ENCODE measurements at places on chromosomes 5 and 9. TPM values are rescaled to one million over a fixed set of nuclear protein-coding genes. Genes with fewer than 3 reads are reported as not detected.
A peak's percentile ranks its signal among the peaks of the same experiment; 100 is the strongest.

- H3K27me3 ChIP-seq: no peaks in the 10 kb centered on the region
- peak within 1 kb of the TSS; percentile 39 for H3K27ac ChIP-seq
Measured at GRCh38 chr5:115296124-115297022, at the start of gene CCDC112. CCDC112 (minus strand) TSS chr5:115296654; CDS start chr5:115296543, 111 bp downstream.

TLX3 gene
- not detected for total RNA-seq

- no peaks in the 10 kb centered on the region for H3K4me1 ChIP-seq
- H3K27ac ChIP-seq: no peak overlapping the region
- no peak for DNase-seq
- no peak overlapping the region for H3K4me3 ChIP-seq
- H3K27me3 ChIP-seq: no peaks in the 10 kb centered on the region
- H3K36me3 ChIP-seq: no peaks in the 10 kb centered on the region
Measured at GRCh38 chr5:110884005-110884404, 145.2 kb downstream of the SLC25A46 start.

DNA sequence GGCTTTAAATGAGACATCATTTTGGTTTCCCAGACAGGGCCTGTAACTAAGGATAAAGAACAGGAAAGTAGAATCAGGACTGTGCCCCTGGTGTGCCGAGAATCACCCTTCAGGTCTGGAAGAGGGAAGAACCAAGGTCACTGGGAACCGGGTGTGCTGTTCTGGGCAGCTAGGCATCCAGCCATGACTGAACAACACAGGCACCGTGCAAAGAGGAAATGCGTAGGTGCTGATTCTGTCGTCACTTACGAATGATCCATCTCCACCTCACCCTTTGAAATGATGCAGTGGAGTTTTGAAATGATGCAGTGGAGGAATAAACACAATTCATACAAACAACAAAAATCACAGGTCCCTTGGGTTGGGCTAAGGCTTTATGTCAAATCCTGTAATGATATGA, 64.4 kb downstream of the MAP1B start:
- no peak overlapping the region for H3K4me3 ChIP-seq
- no peak for DNase-seq
- H3K36me3 ChIP-seq: no peaks in the 10 kb centered on the region
- no peaks in the 10 kb centered on the region for H3K27me3 ChIP-seq

PCDHA9 gene
- 0.70 TPM for total RNA-seq

DNA sequence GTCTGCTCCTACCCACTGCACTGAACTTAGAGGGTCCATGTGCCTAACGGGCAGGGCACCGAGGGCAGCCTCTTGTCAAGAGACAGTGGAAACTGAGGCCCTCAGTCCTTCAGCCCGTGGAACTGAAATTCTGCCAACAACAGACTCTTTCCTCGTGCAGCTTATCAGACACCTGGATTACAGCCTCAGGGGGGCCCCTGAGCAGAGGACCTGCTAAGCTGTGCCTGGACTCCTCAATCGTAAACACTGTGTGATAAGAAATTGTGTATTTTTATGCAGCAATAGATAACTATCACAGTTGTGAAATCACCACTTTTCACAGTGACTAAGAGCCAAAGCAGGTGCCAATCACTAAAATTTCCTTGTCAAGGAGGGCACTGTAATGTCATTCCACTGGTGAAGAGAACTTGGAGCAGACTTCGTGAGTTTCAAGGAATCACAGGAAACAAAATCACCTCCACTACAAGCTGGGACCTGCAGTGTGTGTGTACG, 33.4 kb upstream of the CTSV start:
- DNase-seq: no peak
- H3K4me3 ChIP-seq: no peak overlapping the region
- no peaks in the 10 kb centered on the region for H3K27me3 ChIP-seq
- H3K4me1 ChIP-seq: no peaks in the 10 kb centered on the region
- H3K36me3 ChIP-seq: no peaks in the 10 kb centered on the region

- H3K27ac ChIP-seq: no peak overlapping the region
- no peaks in the 10 kb centered on the region for H3K4me1 ChIP-seq
- no peak for DNase-seq
Measured at GRCh38 chr5:81949462-81949861, 22.4 kb upstream of the ATG10 start.

DNA sequence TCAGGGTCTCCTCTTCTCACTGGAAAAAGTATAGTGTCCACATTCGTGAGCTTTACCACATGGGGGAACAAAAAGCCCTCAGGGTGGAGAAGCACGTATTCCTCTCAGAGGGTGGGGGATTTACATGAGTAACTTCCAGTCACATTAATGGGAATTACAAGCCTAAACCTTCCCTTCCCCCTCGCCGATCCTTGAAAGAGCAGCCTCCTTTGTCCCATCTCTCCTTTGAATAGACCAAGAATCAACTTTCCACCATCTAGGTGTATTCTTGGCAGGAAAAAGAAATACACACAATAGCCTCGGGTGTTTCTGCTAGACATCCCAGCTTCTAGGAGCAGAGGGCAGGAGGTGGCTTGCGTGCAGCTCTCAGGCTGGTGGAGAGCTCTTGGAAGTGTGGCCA, 144.4 kb downstream of the ZNF462 start:
- H3K27me3 ChIP-seq: no peaks in the 10 kb centered on the region
- no peaks in the 10 kb centered on the region for H3K4me1 ChIP-seq
- no peaks in the 10 kb centered on the region for H3K36me3 ChIP-seq
- DNase-seq: no peak

PCDHA11 gene
- 0.98 TPM for total RNA-seq

DOCK2 gene
- total RNA-seq: 2.0 TPM

DNA sequence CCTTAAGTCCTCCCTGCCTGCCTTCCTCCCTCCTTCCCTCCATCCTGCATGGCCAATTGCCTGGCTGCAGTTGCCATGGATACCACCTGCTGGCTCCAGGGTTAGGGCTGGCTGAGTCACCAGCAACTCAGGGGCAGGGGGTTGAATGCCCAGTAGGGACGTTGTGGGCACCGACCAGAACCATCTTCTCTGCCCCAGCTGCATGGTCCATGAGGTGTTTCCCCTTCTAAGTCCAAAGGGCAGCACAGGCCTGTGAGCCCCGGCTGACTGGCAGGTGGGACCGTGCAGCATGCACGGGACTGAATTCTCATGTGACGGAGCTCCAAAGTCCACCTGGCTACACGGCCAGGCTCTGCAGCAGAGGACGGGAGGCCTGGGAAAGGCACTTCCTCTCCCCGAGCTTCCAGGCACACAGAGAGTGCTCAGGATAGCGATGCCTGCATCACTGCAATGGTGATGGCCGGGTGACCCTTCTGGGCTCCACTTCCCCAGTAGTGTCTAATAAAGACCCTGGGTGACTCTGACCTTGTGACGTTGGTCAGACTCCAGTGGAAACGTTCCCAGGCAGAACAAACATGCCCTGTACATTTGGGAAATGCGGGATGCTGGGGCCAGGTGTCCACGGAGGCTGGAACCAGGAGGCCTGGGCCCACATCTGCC, 5.7 kb downstream of the ASS1 start:
- H3K27me3 ChIP-seq: no peaks in the 10 kb centered on the region
- H3K4me1 ChIP-seq: peaks cover 25% of the 10 kb centered on the region
- no peak overlapping the region for H3K4me3 ChIP-seq

TAS2R1 gene
- total RNA-seq: not detected

DNA sequence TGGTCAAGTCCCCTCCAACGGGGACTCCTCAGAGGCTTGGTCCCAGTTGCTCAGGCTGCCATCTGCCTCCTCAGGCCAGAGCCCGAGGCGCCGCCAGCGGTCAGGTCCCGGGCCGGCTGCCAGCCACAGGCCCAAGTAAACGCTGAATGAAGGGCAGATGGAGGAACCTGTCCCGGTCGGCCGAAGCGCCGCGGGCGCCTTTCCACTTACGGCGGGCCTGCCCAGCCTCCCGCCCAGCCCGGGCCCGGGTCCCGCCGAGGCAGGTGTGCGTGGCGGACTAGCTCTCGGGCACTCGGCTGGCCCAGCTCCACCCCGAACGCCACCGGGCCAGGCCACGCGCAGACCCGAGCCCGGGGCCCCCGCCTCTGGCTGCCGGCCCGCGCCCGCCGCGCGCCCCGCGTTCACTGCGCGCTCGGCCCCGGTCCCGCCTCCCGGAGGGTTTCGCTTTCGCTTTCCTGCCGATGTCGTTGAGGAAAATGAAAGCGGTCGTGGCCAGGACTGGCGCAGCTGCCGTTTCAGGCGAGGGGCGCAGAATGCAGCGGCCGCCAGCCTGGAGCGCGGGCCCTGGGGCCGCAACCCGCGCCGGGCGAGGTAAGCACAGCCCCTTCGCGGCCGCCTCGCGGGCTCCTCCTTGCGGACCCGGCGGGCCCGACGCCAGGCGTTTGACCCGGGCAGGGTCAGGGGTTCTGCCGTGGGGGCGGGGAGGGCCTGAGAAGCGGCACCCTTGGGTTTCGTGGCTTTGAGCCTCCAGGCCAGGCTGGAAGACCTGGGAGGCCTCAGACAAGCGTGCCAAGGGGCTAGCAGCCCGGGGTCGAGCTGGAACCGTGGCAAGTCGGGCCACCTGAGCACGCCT, 41.2 kb downstream of the SLC22A5 start:
- peak overlapping the region; percentile 94 for H3K27ac ChIP-seq
- peak overlapping the region; percentile 60 for H3K4me3 ChIP-seq
- H3K36me3 ChIP-seq: no peaks in the 10 kb centered on the region
- no peaks in the 10 kb centered on the region for H3K4me1 ChIP-seq

GCNT4 gene
- 3.1 TPM for total RNA-seq

DNA sequence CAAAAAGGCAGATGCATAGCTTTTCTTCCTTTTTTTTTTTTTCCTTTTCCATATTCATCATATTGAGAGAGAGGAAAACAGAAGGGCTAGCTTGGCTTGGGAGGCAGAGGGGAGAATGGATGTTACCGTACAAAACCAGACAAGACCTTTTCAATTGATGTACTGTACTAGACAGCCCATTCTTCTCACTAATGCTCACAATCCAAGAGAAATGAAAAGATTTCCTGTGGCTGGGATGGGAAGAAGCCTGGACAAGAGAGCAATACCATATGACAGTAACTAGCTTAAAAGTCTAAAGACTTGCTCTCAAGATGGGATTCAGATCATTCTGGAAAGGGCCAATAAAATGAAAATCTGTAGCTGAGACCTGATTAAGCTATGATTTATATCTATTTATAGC, 3.4 kb downstream of the CEMIP2 start:
- no peak overlapping the region for H3K27ac ChIP-seq
- peaks cover 2% of the 10 kb centered on the region for H3K4me1 ChIP-seq
- DNase-seq: no peak
- H3K36me3 ChIP-seq: no peaks in the 10 kb centered on the region
- no peak overlapping the region for H3K4me3 ChIP-seq

- H3K4me3 ChIP-seq: no peak overlapping the region
- no peaks in the 10 kb centered on the region for H3K36me3 ChIP-seq
- no peaks in the 10 kb centered on the region for H3K27me3 ChIP-seq
- H3K27ac ChIP-seq: no peak overlapping the region
Measured at GRCh38 chr5:84306601-84307000, 78.1 kb downstream of the EDIL3 start.

GRCh38 chr5:75668977-75669689, 48.1 kb downstream of the POC5 start:
- H3K27me3 ChIP-seq: no peaks in the 10 kb centered on the region
- H3K27ac ChIP-seq: peak overlapping the region; percentile 23
- no peak overlapping the region for H3K4me3 ChIP-seq
- no peaks in the 10 kb centered on the region for H3K4me1 ChIP-seq
- H3K36me3 ChIP-seq: no peaks in the 10 kb centered on the region

GRCh38 chr5:177609076-177610059, 9.4 kb downstream of the B4GALT7 start:
- no peaks in the 10 kb centered on the region for H3K36me3 ChIP-seq
- DNase-seq: no peak
- no peak overlapping the region for H3K4me3 ChIP-seq
- H3K4me1 ChIP-seq: peaks cover 3% of the 10 kb centered on the region
- H3K27ac ChIP-seq: no peak overlapping the region

- H3K27me3 ChIP-seq: no peaks in the 10 kb centered on the region
- no peak within 1 kb of the TSS for H3K27ac ChIP-seq
- no peaks in the 10 kb centered on the region for H3K36me3 ChIP-seq
- no peaks in the 10 kb centered on the region for H3K4me1 ChIP-seq
Measured at GRCh38 chr5:102498271-102499034, at the start of gene SLCO6A1. SLCO6A1 (minus strand) TSS chr5:102499001; CDS start chr5:102498844, 157 bp downstream.

DNA sequence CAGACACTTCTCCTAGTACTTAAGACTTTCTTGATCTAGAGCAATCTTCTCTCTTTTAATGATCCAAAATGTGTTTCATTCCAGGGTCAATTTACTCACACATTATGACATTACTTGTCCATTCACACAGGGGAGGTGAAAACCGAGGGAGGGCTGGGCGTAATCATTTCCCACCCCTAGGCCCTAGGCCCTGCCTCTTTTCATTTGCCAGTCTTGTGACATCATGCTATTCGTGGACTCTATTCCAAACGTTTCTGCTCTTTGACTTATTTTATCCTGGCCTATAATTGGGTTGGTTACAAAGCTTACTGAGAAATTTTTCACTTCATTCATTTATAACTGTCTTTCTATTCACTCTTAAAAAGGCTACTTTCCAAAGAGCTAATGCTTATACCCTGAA, 2.4 kb downstream of the DCAF12 start:
- H3K27me3 ChIP-seq: no peaks in the 10 kb centered on the region
- no peaks in the 10 kb centered on the region for H3K36me3 ChIP-seq
- peaks cover 7% of the 10 kb centered on the region for H3K4me1 ChIP-seq
- no peak overlapping the region for H3K4me3 ChIP-seq

GRCh38 chr5:42767491-42768105, 11.0 kb downstream of the CCDC152 start:
- no peaks in the 10 kb centered on the region for H3K27me3 ChIP-seq
- H3K27ac ChIP-seq: no peak overlapping the region
- no peak overlapping the region for H3K4me3 ChIP-seq
- H3K36me3 ChIP-seq: no peaks in the 10 kb centered on the region

- DNase-seq: no peak
- no peaks in the 10 kb centered on the region for H3K36me3 ChIP-seq
- H3K4me3 ChIP-seq: no peak overlapping the region
- no peaks in the 10 kb centered on the region for H3K27me3 ChIP-seq
Measured at GRCh38 chr9:128473104-128473503, 17.3 kb downstream of the ODF2 start.

All from uterus (tissue), 4 donors.